ENCODE measurements at places on chromosomes 7 and 10.

DNA sequence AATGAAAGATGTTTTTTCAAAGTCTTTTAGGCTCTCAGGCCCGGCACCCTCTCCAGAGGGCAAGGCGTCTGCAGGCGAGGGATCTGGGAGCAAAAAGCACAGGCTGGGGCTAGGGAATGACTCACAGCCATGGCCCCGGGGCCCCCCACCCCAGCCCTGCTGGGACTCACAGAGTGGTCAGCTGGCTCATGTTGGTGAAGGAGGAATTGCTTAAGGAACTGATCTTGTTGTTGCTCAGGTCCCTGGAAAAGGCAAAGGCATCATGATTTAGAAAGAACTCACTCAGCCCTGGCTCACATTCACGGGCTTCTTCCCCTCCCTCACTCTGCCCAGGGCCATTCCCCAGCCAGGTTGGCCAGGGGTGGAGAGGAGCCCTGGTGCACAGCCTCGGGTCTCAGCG, 151.5 kb downstream of the SLIT1 start:
- DNase-seq = no peak

DNA sequence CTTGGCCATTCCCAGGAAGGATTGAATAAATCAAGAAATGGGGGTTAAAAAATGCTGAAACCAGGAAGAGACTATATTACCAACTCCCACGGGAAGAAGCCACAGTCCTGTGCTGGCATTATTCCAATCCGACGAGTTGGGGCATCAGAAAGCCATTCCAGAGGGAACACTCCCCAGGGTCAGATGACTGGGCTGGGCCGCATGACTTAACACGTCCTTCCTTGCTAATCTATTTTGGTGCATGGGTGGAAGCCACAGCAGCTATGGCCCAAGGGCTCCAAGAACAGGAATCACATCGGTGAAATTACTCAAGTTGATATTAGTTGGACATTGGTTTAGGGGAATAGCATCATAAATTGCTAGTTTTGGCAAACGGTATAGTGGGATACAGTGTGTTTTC, 592.9 kb upstream of the NRP1 start:
- DNase-seq = no peak

DNA sequence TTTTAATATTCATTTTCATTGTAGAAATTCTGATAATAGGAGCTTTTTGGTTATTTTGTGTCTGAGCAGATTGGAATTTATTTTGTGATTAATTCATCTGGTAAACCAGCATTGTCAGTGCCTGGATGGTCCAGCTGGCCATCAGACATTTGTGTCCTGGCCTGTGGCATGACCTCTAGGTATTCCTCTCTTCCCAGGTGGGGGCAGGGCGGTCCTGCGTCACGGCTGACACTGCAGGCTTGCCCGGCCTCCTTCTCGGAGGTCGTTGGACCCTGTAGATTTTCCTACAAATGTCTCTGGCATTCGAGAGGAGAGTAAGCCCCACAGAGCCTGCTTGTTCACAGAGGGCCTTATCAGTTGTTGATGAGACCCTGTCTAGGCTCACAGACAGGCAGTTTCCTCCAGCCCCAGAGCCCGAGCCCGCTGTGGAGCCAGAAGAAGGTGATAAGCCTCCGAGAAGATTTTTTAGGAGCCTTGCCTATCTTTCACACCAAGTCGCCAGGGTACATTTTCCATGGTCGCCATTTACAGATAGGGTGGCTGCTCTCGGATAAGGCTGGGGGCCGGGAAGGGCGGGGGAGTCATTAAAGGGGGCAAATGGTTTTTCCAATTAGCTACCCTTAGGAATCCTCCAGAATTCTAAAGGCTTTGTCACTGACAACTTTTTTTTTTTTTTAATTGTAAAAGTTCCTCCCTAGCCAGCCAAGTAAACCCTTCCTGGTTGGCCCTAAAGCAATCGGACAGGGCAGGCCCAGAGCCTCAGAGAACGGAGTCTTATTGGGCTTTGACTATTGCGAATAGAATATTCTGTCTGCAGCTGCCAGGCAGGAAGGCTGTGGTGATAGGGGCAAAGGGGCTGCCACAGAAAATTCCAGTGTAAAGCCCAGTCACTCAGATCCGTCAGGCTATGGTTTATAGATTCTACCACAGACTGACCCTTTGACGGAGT, 78.1 kb upstream of the TBX20 start:
- DNase-seq = no peak

DNA sequence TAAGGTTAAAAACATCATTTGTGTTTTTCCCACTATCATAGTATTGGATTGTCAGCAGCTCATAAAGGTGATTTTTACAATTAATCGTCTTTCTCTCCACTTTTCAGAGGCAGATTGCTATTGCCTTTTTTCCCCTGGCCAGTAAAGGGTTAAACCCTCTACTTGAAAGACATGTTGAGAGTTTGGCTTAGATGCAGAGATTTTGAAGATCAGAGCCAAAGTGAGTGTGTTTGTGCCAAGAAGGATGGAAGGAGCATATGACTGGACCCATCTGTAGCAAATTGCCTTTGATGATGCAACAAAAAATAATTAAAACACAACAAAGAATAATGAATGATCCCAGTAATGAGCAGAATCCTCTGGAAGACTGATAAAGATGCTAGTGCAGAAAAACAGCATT, 373.1 kb downstream of the MALRD1 start:
- DNase-seq = no peak

DNA sequence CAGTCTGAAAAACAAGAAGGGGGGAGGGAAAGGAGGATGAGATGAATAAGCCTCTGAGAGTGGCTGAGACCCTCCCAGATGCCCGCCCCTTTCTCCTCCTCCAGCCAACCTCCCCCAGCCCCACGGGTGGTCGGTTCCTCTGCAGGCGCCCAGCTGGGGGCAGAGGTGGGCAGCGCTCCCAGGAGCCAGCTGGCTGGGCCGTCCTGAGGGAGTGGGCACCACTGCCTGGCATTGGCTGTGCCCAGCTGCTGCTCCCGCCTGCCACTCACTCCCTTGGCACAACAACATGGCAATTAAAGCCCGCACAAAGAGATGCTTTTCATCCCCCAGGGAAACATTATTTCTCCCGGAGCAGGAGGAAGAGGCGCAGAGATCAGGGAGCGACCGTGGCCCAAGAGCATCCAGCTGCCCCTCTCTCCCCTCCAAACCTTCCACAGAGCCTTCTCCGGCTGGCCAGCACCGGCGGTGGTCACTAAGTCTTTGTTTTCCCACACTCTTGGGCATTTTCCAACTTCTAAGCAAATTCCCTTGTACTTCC, 107.2 kb downstream of the SPDYE5 start:
- no peak for DNase-seq

- no peak for DNase-seq
Observed at GRCh38 chr10:110498087-110498981, 627 bp downstream of the DUSP5 start.

GRCh38 chr7:99628471-99629465, 12.0 kb downstream of the ZSCAN25 start:
- no peak for DNase-seq

- no peak for DNase-seq
Observed at GRCh38 chr7:148218603-148219002, 372.0 kb upstream of the C7orf33 start.

- no peak for DNase-seq
Observed at GRCh38 chr7:98175260-98175940, 35.8 kb upstream of the BHLHA15 start.

DNA sequence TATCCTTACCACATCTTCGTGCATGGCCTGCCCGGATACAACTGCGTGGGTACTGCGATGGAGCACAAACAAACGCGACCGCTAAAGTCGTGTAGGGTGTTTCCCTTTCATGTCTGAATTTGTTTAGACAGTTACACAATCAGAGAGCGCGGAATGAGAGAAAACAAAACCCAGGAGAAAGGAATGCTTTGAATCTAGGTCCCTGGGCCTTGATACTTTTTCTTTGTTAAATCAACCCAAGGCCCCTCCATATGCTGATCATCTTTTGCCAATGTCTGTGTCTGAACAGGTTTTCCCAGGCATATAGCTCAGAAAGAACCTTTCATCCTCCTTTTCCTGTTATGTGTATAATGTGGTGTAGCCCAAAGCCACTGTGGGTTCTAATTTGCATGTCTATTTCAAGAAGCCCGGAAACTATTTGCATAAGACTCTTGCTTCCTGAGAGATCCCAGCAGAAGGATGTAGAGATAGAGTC, 145.8 kb downstream of the FRMD4A start:
- peak; percentile 66 for DNase-seq

DNA sequence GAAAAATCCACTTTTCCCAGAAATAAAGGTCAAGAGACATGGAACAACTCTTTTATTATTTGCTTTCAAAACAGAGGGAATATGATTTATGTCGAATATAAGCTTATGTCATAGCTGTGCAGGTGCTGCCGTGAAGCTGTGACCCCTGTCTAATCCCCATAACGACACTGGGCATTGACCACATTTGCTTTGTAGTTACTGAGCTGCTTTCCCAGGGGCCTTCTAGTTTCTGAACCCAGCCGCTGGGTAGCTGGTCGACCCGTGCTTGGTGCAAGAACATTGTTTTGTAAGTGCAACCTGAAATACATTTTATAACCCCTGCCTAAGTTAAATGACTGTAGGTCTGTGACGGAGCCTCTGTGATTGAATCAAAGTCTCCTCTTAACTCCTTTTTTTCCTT, 144.9 kb upstream of the HDAC9 start:
- no peak for DNase-seq

DNA sequence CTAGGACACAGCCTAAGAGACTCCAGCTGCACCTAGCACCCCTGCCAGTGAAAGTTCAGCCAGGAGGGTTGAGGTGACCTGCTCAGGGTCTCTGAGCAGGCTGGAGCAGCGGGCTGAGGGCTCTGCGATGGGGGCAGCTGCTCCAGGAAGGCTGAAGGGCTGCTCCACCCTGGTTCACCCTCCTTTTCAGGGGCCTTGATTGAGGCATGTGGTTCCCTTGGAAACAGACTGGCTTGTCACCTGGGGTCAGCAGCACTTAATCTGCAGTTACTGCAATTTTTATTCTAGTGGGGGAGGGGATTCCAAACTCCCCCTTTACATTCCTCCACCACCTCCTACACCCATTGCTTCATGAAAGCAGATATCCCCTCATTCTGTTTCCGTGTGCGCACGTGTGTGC, 85.3 kb upstream of the UNC5B start:
- no peak for DNase-seq

DNA sequence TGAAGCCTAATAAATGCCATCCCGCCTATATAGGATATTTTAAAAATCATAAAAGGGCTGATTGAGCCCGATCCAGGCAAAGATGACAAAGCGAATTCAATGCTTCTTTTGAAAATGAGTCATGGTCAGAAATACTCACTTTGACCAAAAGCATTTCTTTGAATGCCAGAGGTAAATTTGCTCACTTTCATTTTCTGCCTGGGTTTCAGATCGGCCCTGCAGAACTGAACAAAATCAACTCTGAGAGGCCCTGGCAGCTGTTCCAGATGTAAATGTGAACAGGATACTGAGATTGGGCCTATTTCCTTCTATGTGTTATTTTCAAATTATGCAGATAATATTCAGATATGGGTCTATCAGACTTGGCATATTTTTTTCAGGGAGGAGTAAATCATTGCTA, 114.8 kb upstream of the ARID5B start:
- DNase-seq = no peak

DNA sequence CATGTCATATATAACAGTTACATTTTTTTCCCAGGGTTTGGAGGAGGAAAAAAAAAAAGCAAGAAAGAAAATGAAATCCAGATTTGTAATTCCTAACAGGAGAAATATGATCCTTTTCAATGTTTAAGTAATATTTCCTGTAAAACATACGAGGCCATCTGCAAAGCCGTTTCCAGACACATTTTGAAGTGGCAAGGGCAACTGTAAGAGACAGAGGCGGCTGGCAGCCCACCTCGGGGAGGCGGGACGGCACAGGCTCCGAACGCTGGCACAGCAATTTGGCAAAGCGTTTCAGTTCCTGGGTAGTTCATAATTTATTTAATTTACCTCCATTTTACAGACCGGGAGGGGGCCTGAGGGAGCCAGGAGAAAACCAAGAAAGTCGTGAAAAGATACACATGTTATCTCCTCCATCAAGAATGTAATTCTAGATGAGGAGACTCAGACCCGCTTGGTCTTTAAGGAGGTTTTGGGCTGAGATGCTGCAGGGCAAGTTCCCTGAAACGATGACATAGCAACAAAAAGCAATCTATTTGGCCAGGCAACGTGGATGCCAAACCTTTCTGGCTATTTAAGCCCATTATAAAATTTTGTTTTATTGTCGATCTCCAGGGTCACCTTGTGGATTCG, 448.5 kb upstream of the MKI67 start:
- DNase-seq = no peak

GRCh38 chr10:86333826-86334487, 32.6 kb downstream of the GRID1 start:
- DNase-seq = peak; percentile 47

DNA sequence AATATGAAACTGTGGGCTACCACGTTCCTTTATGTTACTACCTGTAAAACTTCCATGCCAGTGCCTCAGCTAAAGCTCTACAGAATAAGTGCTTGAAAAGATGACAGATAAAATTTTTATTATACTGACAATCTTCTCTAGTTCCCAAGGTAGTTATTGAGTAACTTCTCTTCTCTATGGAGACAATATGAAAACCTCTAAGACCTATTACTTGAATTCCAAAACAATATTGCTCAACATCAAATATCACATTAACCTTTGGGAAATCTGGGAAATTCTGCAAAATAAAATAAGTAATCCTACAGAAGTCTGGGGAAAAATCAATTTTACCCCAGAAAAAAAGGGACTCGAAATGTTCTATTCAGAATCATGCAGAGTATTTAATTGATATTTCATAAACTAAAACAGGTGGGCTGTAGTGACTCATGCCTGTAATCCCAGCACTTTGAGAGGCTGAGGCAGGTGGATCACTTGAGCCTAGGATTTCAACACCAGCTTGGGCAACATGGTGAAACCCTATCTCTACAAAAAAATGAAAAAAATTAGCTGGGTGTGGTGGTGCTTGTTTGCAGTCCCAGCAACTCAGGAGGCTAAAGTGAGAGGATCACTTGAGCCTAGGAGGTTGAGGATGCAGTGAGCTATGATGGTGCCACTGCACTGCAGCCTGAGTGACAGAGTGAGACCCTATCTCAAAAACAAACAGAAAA, 23.8 kb upstream of the ANK3 start:
- DNase-seq = no peak

DNA sequence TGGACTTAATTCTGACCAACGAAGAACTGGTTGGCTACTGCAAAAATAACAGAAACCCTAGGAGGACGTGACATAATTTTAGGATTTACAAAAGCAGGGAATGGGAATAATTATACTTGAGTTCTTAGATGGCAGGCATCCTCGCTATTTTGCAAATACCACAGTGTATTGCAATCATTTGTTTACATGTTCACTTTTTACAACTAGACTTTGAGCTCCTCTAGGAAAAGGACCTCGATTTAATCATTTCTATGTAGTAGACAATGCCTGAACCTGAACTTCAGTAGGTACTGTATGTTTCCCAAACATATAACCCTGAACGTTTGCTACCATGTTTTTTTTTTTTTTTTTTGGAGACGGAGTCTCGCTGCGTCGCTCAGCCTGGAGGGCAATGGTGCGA, 137.7 kb downstream of the CNOT4 start:
- DNase-seq = no peak

- no peak for DNase-seq
Observed at GRCh38 chr10:14698111-14698828, 76.4 kb downstream of the FAM107B start.

All from NCI-H774 (cell line).